ENCODE measurements at places on chromosomes 4 and X.

DNA sequence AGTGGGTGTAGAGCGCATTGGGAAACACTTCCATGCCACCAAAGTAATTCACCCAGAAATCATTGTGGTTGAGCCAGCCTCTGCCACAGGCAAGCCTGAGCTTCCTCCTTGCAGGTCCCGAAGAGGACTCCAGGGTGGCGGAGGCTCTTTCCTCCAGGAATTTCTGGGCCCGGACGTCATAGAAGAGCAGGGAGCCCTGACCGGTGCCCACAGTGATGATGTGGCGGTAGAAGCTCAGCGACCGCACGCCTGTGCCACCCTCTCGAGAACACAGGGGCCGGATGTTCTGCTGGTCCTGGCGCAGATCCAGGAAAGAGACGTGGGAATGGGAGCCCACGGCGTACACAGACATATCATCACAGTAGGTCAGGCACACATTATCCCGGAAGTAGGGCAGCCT, 1.3 kb downstream of the DCAF12L1 start:
- no peak for DNase-seq

DNA sequence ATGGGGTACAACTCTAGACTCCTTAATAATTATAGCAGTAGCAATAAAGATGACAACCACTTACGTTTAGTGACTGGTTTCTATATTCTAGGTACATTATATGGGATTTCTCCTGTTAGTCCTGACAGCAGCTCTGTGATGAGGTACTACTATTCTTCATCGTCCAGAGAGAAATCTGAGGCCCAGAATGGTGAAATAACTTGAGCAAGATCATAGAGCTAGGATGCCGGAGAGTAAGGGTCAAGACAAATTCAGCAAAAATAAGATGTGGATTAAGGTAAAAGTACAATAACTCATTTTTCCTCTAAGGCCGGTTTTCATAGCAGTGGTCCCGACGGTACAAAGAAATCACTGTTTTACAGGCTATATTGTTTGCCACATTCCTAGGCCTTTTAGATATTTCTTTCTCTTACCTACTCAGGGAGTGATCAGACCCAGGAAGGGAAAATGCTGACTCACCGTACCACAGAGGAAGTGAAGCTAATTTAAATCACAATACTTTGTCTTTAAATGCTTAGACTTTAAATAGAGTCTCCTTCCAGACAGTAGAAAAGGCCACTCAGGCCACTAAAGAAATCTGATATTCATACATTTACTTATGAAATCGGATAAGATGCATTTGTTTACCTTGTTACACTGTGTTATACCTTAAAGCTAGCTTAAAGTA, 2023.0 kb upstream of the AGA start:
- DNase-seq: no peak

DNA sequence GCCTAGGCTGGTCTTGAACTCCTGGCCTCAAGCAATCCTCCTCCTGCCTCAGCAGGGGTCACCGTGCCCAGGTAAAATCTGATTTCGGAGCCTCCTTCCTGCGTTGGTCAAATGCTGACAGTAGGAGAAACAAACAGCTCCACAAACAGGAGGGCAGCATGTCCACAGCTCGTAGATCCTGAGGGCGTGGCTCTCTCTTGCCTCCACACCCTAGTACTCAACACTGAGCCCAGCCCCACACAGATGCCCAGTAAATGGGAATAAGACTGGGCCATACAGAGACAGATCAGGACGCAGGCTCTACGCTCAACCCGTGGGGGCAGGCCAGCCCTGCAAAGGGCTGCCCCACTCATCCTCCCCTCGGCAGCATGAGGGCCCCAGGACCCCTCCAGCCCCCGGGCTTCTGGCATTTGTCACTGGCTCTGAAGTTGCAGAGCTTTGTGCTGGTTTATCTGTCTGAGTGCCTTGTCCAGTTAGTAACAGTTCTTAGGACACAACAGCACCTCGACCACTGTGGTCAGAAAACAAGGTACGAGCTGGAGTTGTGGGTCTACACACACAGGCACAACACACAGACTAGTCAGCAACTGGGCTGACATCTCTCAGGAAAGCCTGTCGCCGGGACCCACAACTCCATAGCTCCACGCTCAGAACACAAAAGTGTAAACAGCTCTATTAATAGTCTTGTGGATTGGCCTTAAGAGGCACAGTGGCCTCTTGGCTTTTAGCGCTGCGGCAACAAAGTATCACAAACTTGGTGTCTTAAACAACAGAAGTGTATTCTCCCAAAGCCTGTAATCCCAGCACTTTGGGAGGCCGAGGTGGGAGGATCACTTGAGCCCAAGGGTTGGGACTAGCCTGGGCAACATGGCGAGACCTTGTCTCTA, 5.2 kb downstream of the TNIP2 start:
- DNase-seq: no peak

DNA sequence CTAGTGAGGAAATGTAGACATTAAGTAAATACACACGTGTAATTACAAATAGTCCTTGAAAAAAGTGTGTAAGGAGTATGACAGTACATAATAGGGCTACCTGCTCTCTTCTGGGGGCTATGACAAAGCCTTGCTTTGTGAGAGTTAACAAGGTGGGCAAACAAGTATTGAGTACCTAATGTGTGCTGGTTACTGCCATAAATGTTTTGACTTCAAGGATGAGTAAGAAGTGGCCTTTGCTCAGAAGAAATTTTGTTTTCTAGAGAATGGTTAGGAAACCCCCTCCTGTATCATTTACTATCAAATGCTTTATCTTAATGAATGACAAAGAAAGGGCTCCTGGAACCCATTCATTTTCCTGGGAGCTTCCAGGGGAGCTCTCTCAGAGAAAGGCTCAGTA, 167.0 kb upstream of the CASK start:
- DNase-seq: no peak

- DNase-seq: no peak
Observed at GRCh38 chr4:183249854-183250253, 70.2 kb downstream of the CLDN22 start.

- DNase-seq: no peak
Observed at GRCh38 chr4:35228313-35228712, 1016.0 kb downstream of the ARAP2 start.

DNA sequence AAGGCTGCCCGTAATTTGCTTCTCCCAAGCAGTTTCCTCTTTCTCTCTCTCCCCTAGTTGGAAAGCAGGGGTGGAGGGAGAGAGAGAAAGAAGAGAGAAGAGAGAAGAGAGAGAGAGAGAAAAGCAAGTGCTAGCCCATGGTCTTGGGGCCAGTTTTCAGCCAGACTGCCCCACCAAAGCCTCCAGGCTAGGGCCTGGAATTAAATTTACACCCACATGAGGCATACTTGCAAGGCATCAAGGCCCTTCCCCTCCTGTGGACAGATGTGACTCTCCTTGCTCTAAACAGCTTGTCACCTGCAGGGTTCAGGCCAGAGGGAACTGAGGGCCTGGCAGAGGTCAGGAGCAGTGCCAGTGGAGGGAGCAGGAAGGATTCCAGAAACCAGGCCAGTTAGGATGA, 1.7 kb upstream of the CXCR3 start:
- no peak for DNase-seq

DNA sequence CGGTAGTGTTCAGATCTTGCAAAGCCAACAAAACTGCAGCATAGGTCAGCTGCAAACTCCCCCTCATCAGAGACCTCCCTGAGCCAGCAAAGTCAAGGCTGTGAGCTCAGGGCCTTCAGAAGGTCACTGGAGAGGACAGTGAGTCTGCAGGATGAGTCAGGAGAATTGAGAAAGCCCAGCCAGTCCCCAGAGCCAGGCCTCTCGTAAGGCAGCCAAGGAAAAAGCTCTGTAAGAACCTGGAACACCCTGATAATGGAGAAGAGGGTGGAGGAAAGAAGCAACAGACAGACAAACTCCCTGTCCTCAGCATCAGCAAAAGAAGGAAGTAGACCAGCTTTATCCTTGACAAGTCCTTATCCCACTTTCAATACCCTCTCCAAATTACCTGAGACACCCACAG, 33.0 kb downstream of the GRIA3 start:
- no peak for DNase-seq

DNA sequence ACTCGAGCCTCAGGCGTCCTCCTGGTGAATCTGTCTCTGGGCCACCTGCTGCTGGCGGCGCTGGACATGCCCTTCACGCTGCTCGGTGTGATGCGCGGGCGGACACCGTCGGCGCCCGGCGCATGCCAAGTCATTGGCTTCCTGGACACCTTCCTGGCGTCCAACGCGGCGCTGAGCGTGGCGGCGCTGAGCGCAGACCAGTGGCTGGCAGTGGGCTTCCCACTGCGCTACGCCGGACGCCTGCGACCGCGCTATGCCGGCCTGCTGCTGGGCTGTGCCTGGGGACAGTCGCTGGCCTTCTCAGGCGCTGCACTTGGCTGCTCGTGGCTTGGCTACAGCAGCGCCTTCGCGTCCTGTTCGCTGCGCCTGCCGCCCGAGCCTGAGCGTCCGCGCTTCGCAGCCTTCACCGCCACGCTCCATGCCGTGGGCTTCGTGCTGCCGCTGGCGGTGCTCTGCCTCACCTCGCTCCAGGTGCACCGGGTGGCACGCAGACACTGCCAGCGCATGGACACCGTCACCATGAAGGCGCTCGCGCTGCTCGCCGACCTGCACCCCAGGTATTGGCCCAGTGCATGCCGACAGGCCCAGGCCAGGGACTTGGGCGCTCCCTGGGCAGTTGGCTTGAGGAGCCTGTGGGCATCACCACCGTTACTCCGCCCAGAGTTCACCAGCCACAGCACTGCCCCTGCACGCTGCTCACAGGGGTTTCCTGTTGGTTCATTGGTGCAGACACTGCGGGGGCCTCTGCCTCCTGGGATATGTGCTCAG, 1.1 kb downstream of the GPR78 start:
- no peak for DNase-seq

DNA sequence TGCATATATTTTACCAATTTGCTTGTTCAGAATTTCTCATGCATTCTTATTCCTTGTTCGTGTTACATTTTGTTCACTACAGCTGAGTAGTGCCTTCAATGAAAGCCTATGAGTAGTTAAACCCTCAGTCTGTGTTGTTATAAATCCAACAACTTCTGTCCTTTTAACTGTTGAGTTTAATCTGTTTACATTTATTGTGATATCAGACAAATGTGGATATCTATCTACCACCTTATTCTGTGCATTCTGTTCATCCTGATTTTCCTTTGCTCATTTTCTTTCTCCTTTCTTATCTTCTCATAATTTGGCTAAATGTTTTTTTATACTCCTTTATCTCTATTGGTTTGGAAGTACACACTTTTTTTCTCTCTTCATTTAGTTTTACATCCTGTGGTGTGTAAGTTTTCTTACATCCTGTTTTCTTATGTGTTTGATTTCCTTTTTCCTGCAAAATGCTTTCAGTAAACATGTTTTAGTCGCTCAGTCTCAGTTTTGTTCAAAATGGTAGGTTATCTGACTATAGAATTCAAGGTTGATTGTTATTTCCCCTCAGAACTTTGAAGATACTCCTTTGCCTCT, 54.2 kb downstream of the CASP6 start:
- DNase-seq: no peak

- no peak for DNase-seq
Observed at GRCh38 chr4:89270792-89271191, 36.8 kb downstream of the GPRIN3 start.

- DNase-seq: no peak
Observed at GRCh38 chr4:114076899-114077570, 97.6 kb upstream of the ARSJ start.

GRCh38 chrX:42107495-42108488, 184.4 kb upstream of the CASK start:
- no peak for DNase-seq

GRCh38 chr4:133968174-133968573, 233.4 kb downstream of the PABPC4L start:
- no peak for DNase-seq

DNA sequence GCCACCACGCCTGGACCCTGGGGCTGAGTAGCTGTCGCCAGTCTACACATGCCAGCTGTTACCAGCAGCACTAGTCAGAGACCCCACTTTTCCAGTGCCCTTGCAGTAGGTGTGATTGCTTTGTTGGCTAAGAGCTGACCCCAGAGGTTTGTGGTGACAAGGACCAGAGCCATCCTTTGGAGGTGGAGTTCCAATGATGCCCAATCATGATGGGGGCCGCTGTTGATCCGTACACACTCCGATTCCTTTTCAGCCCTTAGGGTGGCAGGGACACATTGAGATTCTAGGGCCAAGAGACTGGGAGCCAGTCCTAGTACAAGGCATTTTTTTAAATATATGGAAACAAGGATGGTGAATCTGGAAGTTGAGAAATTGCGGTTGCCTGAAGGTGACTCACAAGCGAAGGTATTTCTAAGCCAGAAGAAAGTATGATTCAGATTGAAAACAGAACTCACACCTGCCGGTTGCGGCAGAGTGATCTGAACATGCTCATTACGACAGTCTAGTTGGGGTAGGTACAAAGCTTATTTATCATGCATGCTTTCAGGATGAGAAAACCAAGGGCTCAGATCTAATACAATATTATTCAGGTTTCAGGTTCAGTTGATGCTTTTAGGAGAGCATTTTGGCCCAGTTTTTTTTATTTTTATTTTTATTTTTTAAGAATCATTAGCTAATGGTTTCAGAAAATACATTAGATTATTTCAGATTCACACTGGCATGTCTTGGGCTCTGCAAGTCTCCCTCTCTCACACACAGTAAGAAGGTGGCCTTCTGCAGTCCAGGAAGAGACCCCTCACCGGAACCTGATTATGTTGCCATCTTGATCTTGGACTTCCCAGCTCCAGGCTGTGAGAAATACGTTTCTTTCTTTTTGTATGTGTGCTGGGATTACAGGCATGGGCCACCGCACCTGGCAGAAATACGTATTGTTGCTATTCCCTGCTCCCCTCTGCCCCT, 43.4 kb downstream of the SHROOM2 start:
- no peak for DNase-seq

DNA sequence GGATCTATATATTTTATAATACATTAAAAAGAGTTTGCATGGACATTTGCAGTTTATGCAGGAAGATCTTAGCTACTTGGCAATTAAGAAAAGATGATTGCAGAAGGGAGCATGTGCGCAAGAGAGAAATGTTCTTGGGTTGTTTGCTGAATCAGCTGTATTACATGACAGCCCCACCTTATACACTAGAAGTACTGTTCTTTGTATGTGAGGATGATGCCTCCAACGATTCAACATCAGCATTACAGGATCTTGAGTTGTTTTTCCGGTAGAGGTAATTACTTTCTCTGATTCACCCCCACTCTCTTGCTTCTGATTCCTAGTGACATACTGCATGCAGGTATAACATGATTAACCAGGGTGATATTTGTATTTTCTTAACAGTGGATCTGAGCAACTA, 140.8 kb downstream of the PCDH7 start:
- DNase-seq: no peak

DNA sequence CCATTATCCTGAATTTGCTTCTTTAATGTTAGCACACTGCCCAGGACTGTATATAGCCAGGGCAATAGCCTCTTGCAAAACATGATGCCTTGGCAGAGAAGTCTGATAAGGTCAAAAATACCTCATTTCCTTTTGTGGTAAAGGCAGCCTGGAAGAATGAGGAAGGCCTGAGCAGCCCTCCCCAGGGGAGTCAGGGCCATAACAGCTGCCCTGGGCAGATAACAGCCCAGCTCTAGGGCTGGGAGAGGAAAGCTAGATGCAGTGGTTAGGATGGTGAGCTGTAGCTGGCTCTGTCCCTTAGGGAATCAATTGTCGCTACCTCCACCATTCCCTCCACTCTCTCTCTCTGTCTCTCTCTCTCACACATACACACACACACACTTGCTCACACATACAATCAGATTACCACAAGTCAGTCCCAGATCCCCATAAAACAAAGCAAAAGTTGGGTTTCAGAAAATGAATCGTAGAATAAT, 29.2 kb downstream of the EFHC2 start:
- DNase-seq: no peak

Measured in NCI-H1930 (cell line).